ENCODE measurements at places on chromosomes 16 and 17.

DNA sequence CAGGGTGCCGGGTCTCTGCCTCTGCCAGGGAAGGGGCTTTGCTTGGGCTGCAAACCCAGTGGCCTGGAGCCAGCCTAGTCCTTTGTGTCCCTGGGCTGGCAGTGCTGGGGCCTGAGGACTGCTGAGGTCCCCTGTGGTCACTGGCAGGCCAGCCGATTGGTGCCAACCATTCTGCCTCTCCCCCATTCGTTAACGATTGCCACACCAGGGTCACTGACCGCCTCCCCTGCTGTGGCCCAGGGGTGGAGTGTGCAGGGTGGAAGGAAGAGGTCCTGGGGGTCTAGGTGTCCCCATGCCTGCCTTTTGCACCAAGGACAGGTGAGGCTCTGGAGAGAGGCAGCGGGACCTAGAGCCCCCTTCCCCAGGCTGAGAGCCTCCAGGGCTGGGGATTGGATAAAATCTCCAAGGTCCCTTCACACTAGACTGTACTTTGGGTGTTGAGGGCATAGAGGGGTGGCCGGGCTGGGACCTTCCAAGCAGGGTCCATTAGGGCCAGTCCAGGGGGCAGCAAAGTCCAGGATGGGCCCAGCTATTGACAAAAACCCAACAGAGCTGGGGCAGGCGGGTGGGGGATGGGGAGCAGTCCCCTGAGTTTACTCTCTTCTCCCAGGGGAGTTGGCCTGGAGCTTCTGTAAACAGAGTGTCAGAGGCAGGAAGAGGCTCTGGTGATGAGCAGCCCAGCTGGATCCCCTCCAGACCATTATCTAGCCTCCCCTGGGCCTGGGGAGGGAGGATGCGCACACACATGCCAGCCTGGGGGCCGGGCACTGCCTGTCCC, 1.1 kb downstream of the VASN start:
- no peak for DNase-seq

- no peak for DNase-seq
These were observed 66.7 kb upstream of the TANC2 start for GRCh38 chr17:62899361-62899760.

GRCh38 chr17:41910701-41911391, 7.9 kb downstream of the ACLY start:
- no peak for DNase-seq

- no peak for DNase-seq
These were observed 27.6 kb upstream of the PITPNA start for GRCh38 chr17:1590029-1590746.

- no peak for DNase-seq
These were observed 19.5 kb downstream of the IST1 start for GRCh38 chr16:71914802-71915201.

DNA sequence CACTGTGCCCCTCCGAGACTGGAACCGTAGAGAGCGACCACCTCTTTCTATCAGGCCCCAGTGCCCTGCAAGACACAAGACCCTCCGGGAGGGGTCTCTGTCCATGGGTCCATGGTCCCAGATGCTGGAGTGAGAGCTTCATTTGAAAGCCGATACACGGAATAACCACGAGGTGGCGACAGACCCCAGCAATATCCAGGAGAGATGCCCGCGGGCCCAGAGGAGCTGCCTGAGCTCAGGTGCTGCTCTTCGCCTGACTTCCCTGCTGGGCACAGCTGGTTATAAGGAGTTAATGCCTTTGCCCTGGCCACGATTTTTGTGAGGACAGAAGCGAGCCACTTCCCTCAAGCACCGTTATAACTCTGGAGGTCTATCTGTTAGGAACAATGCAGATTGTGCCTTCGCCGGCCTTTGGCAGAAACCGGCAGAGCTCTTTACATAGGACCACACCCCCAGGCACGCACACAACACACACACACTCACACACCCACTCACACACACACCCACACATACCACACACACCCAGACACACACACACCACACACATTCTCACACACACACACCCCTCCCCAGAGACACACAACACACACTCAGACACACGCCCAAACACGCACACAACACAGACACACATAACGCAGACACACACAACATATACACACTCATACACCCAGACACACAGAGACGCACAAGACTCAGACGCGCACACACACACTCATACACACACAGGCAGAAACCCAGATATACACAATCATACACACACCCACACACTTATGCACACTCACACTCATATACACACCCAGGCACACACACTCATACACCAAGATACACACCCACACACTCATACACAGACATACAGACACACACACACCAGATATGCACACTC, 436.4 kb downstream of the SOX9 start:
- DNase-seq: peak; percentile 71

DNA sequence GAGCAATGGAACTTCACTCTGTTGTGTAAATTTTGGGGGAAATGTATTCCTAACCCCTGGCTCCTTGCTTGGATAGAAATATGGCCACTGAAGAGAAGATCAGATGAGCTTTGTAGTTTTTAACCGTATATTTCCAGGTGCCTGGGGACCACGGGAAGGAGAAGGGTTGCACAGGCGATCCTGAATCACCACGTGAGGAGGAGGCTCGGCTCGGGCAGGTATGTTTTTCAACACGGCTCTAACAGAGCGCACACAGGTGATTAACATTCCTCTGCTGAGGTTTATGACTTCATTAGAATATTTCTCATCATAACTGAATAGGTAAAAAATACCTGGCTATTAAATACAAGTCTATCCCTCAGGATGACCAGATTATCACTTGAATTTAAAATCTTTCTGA, 495.0 kb upstream of the ZFHX3 start:
- DNase-seq: no peak

DNA sequence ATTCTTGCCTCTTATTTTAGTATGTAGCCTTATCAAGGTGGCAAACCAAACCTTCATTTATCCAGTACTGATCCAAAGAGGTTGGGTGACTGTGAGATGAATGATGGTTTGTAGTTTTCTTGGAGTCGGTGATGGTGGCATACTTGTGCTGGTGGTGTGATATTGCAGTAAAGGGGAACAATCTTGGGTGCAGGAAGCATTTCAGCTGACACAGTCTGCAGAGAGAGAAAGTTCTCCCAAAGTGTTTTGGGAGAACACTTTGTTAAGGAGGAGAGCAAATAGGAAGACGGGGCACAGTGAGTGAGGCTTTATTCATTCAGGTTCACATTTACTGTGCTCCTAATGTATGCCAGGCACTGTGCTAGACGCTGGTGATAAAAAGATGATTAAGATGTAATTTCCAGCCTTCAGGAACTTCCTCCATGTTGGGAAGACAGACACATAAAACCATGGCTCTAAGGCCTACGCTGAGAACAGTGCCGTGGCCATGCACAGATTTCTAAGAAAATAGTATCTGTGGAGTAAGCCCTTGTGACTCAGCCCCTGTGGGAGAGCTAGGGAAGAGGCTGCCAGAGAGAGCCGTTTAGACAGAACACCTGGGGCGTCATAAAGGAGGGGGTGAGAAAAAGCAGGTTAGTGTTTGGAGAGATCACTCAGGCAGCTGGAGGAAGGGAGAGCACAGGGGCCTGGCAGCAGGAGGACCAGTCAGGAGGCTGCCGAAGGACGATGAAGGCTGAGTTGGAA, 13.8 kb downstream of the HEATR3 start:
- DNase-seq: no peak

GRCh38 chr17:42720996-42721583, 23.8 kb downstream of the EZH1 start:
- DNase-seq: peak; percentile 67

GRCh38 chr17:37493249-37494027, 3.7 kb downstream of the DUSP14 start:
- no peak for DNase-seq

DNA sequence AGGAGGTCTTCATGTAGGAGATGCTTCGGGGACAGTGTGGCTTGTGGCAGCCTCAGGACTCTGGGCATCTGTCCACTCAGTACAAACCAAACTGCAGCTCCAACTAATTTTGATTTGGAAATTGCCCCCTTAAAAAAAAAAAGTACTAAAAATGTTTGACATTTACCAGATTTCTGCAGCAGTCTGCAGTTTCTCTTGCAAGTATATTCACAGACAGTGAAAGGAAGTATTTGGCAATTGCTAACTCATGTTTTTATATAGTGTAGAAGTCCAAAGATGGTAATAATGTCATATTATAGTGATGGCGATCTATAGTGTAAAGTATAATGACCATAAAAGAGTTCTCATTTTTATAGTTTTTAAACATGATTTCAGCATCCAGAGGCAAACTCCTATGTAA, 218.6 kb downstream of the PRKCA start:
- DNase-seq: no peak

GRCh38 chr17:339193-340061, 13.2 kb downstream of the RPH3AL start:
- DNase-seq: no peak

GRCh38 chr16:1781254-1781653, 1.1 kb downstream of the SPSB3 start:
- no peak for DNase-seq

- DNase-seq: peak; percentile 59
These were observed 386.5 kb downstream of the SLC39A11 start for GRCh38 chr17:72705905-72706395.

DNA sequence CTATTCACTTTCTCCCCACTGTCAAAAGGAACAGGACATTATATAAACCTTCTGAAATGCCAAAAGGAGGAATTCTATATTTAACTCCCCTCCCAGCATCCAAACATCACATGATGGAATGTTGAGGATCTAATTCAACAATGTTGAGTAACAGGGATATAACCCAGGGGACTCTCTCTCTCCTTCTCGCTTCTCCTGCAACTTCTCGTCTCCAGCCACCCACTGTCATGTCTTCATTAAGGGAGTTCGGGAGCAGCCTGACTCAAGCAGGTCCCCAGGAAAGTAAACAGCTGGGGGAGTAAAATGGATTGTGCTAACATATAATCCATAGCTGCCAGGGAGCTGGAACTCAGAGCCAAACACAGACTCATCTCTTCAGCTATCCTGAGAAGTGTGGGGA, 51.7 kb downstream of the GRIN2A start:
- no peak for DNase-seq

DNA sequence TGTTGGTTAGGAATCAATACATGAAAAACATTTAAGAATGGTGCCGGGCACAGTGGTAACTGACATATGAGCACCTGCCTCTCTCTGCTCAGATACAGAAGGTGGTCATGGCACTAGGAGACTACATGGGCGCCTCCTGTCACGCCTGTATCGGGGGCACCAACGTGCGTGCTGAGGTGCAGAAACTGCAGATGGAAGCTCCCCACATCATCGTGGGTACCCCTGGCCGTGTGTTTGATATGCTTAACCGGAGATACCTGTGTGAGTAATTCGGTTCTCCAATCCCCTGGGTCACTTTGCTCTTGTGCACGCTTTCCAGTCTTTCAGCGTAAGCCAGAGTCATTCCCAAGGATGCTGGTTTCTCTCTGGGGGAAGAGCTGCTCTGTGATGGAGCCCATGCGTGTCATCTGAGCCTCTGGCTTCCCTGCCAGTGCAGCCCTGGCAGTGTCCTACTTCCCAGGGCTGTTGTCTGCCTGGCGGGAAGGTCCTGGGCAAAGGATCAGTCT, 3.0 kb upstream of the CD68 start:
- DNase-seq: no peak

DNA sequence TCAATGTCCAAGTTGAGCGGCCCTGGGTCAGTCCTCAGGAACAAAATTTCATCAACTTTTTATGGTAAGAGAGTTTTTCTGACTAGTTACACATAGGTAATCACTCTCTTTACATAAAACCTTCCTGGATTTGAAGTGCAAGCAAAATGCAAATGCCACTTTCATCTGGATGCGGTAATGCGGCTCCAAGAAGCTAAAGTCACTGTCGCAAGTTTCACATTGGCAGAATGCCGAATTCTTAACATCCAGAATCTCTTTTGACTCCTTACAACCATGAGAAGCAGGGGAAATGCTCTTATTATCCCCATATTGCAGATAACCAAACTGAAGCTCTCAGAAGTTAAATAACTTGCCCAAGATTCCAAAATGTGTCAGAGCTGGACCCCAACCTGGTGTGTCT, 30.0 kb downstream of the MRPS23 start:
- DNase-seq: no peak

DNA sequence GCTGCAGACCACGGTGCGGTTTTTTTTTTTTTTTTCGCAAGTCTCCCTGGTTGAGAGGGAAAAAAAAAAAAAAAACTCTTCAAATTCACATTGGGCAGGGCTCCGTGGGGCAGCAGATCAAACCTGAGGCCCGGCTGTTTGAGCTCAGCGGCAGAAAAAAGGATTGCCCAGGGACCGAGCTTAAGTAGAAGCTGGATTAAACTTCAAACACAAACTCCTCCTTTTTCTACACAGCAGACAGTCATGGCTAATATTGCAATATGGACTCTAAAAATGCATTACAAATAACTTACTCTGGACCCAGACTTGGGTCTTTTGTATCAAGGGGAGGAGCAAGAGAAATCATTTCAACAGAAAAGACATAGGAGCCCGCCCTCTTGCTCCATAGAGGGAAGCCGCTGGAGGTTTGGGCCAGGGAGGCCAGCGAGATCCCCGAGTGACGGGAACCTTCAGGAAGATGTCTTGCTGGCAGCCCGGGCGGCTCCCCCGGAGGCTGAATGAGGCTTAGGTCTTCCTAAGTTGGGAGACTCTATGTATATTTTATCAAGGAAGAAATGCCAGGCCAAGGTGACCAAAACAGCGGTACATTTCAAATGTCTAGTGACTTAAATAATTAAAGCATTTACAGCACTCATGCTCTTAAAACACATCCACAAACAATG, 167.7 kb downstream of the ZNF423 start:
- DNase-seq: no peak

GRCh38 chr17:49959183-49959935, 9.6 kb upstream of the DLX4 start:
- DNase-seq: no peak

DNA sequence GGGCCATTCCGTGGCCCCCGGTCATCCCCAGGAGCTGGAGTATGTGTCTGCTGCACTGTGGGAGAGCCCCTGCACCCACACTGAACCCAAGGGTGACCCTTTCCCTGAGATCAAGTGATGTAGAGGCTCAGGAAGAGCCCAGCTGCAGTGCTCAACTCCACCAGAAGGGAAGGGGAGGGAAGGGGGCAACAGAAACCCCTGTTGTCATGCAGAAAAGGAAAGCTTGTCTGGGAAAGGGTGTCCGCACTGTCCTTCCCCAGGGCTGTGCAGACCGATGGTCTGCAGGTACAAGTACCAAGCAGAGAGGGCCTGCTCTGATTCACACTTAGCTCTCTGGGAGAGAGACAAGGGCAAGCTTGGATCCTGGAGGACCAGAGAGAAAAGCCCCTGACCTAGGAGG, 45.7 kb upstream of the TOB1 start:
- no peak for DNase-seq

- no peak for DNase-seq
These were observed 6.9 kb downstream of the ZACN start for GRCh38 chr17:76085731-76086366.

DNA sequence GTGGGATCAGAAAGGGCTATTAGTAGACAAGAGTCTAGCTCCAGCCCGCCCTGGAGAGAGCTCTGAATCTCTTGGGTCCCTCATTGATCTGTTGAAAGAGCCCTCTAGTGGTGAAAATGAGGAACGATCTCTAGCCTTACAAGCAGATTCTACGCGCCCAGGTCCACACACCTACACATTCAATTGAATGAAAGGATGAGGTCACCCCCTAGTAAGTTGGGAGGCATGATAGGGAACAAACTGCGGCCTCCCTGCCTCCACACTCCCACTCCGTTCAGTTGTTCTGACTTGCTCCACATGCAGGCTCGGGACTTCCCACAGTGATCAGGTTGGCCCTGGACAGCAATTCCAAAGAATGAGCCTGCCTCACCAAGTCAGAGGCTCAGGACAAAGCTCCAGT, 2.9 kb upstream of the CACNG3 start:
- DNase-seq: peak; percentile 57

All from activated CD4-positive, alpha-beta T cell treated with anti-CD3 and anti-CD28 coated beads, Interleukin-2, Interleukin-4, amounts not matched to agents 100 ng/mL and 50 ng/mL, durations not matched to agents 16 hours and 8 hours (primary cell).